ENCODE measurements at places on chromosomes 5 and 9.

- no peak for DNase-seq
These were observed 6.4 kb downstream of the ISCA1 start for GRCh38 chr9:86275962-86276361.

DNA sequence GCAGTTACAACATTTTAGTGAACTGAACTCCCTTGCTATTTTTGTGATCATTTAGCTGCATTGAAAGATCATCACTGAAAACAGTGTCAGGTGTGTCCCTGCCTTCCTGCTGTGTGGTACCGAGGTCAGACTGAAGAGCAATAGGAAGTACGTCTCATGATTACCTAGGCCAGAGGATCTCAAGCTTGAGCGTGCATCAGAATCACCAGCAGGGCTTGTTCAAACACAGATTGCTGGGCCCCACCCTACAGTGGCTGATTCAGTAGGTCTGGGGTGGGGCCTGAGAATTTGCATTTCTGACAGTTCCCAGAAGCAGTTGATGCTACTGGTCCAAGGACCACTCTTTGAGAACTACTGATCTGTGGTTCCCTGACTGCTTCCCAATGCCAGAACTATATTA is 159.6 kb downstream of the ACTL7B start:
- no peak for DNase-seq

GRCh38 chr5:156824800-156825199 is 25.3 kb upstream of the PPP1R2B start:
- DNase-seq: no peak

DNA sequence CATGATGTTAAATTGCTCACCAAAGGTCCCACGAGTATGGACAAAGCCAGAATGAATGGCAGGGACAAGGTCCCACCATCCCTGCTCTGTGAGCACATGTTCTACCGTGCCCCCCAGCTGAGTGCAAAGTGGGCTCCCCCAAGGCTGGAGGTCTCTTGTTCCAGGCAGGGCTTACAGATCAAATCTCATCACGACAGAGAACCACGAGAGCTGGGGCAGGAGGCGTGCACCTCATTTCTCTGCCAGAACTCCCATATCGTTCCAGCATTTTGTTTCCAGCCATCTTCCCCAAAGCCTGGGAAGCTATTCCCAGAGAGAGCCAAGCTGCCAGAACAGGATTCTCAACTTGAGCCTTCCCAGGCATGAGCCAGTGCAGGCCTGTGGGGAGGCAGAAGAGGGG is 108.5 kb downstream of the ZNF354C start:
- no peak for DNase-seq

- peak; percentile 78 for DNase-seq
These were observed 24.0 kb downstream of the ADAMTSL2 start for GRCh38 chr9:133558191-133559126.

- DNase-seq: no peak
These were observed 18.6 kb upstream of the CEP72 start for GRCh38 chr5:593511-593910.

- no peak for DNase-seq
These were observed 274.4 kb upstream of the CLINT1 start for GRCh38 chr5:158133369-158133768.
